ENCODE measurements at places on chromosomes 2 and 18.

DNA sequence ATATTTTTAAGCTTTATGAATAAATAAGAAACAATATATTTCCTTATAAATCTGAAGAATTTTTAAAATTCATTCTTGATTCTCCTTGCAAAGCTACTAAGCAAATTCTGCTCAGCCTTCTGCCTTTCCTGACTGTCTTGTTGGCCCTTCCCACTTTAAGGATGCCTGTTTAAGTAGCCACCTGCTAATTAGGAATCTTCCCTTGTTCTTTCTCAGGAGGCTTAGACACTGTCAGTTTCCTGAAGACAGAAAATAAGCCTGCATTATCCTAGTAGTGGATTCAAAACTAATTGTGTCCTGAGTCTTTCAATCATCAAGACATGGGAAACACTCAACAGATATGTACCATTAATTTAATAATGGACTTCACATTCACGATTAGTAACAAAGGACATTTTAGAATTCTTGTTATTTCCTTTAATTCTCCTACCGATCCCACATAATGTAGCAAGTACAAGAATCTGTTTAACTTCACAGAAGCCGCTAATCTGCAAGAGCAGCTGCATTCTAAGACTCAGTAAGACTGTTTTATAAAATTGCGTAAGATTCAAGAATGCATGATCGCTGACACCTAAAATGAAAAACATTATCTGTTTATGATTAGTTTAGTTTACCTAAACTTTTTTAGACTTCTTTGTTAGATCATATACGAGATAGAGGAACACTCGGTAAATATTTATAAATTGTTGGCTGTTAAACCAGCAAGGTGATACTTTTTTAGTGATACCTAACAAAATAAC is 445.4 kb upstream of the DSEL start:
- no peak for DNase-seq

DNA sequence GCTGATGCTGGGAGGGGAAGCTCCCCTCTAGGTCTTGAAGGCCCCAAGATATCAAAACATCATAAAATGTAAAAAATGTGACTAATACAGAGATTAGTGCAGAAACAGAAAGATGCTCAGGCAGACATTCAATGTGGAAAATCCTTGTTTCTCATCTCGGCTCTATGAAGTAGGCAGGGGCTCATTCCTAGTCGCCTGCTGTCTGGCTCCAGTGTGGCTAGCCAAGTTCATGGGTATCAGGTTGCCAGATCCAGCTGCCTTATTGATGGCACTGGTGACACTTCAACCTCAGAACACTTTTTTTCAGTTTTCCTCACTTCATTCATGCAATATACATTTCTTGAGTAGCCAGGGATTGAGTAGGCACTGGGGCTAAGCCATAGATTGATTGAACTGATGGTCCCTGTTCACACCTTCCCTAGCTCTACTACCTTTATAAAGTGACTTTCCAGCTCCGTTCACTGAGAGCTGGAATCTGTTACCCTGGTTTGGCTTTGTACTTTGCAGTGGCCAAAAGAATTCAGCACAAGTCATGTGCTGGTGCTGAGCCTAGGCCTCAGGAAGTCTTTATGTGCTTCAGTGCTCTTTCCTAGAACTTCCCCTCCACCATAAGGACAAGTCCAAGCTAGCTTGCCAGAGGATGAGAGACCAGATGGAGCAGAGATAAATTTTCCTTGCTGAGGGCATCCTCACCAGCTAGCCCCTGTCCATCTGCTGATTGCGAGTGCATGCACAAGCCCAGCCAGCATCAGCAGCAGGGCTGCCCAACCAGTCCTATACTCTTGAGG is 373.6 kb upstream of the ST6GAL2 start:
- no peak for DNase-seq

- DNase-seq = no peak
Measured at GRCh38 chr2:130341562-130342019, 1.1 kb upstream of the IMP4 start.

DNA sequence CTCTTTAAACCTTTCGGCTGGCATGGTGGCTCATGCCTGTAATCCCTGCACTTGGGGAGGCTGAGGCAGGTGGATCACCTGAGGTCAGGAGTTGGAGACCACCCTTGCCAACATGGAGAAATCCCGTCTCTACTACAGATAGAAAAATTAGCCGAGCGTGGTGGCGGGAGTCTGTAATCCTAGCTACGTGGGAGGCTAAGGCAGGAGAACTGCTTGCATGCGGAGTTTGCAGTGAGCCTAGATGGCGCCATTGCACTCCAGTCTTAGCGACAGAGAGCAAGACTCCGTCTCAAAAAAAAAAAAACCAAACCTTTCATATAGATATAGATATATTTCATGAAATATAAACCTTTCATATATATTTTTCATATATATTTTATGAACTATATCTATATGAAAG is 864.7 kb downstream of the TRIB2 start:
- no peak for DNase-seq

DNA sequence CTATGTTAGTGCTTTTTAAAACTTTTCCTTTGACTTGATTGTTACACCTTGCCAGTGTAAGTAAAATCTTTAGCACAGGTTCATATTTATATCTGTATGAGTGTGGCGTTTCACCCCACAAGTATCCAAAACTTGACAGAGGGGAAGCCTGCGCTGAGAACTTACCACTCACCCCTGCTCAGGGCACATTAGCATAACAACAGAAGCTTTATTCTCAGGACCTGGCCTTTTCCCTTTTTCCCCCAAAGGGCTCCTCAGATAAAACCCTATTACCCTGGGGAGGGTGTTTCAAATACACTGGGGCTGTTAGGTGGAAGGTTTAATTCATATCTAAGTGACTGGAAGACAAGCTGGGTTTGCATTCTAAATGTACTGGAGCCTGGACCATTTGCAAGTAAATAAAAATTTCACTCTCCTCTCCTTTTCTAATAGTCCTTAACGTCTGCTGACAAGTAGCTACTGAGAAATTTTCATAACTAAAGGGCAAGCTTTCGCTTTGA is 276.6 kb downstream of the RNF152 start:
- DNase-seq = no peak

All from cerebellar nuclear complex (tissue), 1 donor.